Immature natural killer cell (primary cell): ENCODE measurements at places on chromosomes 6 and 20. TPM values are rescaled to one million over a fixed set of nuclear protein-coding genes. Genes with fewer than 3 reads are reported as not detected.

DNA sequence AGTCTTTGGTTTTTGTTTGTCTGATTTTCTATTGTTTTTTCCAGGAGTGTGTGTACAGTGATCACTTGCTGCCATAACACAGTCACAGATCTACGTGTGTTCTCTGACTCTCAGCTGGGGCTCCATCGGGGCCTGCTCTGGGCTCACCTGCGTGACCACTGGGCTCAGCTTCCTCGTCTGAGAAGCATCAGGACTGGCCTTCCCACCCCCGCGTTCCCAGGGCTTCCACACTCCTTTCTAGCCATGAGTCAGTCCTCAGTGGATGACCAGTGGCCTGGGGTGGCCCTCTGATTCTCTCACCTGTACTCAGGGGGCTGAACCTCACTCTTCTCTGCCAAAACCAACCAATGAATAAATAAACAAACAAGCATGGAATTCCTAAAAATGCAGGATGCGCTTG lies 14.5 kb downstream of the THBS2 start:
- no peak overlapping the region for H3K27ac ChIP-seq
- H3K4me3 ChIP-seq: no peak overlapping the region
- H3K27me3 ChIP-seq: peaks cover 4% of the 10 kb centered on the region
- no peaks in the 10 kb centered on the region for H3K4me1 ChIP-seq
- DNase-seq: no peak

DNA sequence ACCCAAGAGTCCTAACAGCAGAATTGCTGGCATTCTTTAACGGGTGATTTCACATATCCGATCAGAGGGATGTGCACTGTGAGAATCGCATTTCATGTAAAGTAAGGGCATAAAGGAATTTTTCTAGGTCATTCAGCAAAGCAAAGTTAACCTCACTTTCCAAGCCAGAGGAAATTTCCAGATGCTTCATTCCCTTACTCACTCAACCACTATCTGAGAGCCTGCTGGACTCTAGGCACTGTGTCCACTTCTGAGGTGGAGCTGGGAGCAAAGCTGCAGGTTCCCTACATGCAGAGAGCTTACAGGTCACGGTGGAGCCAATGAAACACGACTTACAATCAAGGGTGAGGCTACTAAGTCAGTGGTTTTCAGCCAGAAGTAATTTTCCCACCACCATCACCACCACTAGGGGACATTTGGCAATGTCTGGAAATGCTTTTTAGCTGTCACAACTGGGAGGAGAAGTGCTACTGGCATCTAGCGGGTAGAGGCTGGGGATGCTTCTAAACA lies 34.5 kb upstream of the TSHZ2 start:
- H3K4me3 ChIP-seq: no peak overlapping the region
- H3K27me3 ChIP-seq: no peaks in the 10 kb centered on the region
- no peak for DNase-seq
- no peak overlapping the region for H3K27ac ChIP-seq

GRCh38 chr20:38991814-38992704 lies 29.9 kb downstream of the DHX35 start:
- no peak for DNase-seq
- peaks cover 50% of the 10 kb centered on the region for H3K36me3 ChIP-seq
- no peaks in the 10 kb centered on the region for H3K4me1 ChIP-seq
- peaks cover 2% of the 10 kb centered on the region for H3K27me3 ChIP-seq
- H3K27ac ChIP-seq: no peak overlapping the region
- no peak overlapping the region for H3K4me3 ChIP-seq

DNA sequence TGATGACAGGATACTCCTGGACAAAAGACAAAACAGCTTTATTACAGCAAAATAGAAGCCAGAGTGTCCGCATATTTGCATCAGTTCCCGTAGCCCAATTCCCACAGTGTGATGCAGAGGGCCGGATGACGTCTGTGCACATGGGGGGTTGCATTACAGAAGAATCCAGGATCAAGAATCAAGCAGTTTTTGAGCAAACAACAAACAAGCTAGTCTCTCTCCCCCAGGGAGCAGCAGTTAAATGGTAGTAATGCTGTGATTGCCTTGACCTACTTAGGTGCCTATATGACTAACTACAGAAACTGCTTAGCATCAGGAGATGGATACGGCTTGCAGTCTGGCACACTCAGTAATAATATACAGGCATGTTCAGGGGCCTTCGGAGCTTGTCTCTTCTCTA lies 3.2 kb upstream of the SDHAF4 start:
- DNase-seq: no peak
- H3K27me3 ChIP-seq: peaks cover 1% of the 10 kb centered on the region
- no peak overlapping the region for H3K4me3 ChIP-seq

TTLL9 gene
- polyA plus RNA-seq: 0.37 TPM

GRCh38 chr6:32794510-32794909 lies 22.3 kb downstream of the HLA-DOB start:
- H3K27me3 ChIP-seq: peaks cover 21% of the 10 kb centered on the region
- DNase-seq: no peak
- H3K36me3 ChIP-seq: no peaks in the 10 kb centered on the region
- peaks cover 10% of the 10 kb centered on the region for H3K4me1 ChIP-seq

- H3K4me3 ChIP-seq: no peak overlapping the region
- peak overlapping the region; percentile 27 for H3K27ac ChIP-seq
- DNase-seq: no peak
- no peaks in the 10 kb centered on the region for H3K27me3 ChIP-seq
- peaks cover 7% of the 10 kb centered on the region for H3K36me3 ChIP-seq
These were observed 149.0 kb downstream of the HIVEP2 start for GRCh38 chr6:142796024-142796423.

DNA sequence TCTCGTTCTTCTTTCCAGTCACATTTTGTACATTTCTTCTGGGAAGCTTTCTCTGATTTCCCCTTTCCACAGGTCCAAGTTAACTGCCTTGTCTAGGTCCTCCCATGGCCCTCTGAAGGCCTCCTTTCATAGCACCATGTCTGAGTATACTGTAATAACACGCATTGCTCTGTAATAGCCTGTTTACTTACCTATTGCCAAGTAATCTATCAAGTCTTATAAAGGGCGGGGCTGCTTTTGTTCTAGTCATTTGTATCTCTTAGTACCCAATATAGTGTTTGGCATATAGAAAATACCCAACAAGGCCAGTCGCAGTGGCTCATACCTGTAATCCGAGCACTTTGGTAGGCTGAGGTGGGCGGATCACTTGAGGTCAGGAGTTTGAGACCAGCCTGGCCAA lies 17.9 kb downstream of the PTPN1 start:
- H3K4me3 ChIP-seq: no peak overlapping the region
- DNase-seq: no peak
- H3K36me3 ChIP-seq: no peaks in the 10 kb centered on the region
- no peak overlapping the region for H3K27ac ChIP-seq
- peaks cover 40% of the 10 kb centered on the region for H3K4me1 ChIP-seq

CAGE1 gene
- polyA plus RNA-seq: not detected

DNA sequence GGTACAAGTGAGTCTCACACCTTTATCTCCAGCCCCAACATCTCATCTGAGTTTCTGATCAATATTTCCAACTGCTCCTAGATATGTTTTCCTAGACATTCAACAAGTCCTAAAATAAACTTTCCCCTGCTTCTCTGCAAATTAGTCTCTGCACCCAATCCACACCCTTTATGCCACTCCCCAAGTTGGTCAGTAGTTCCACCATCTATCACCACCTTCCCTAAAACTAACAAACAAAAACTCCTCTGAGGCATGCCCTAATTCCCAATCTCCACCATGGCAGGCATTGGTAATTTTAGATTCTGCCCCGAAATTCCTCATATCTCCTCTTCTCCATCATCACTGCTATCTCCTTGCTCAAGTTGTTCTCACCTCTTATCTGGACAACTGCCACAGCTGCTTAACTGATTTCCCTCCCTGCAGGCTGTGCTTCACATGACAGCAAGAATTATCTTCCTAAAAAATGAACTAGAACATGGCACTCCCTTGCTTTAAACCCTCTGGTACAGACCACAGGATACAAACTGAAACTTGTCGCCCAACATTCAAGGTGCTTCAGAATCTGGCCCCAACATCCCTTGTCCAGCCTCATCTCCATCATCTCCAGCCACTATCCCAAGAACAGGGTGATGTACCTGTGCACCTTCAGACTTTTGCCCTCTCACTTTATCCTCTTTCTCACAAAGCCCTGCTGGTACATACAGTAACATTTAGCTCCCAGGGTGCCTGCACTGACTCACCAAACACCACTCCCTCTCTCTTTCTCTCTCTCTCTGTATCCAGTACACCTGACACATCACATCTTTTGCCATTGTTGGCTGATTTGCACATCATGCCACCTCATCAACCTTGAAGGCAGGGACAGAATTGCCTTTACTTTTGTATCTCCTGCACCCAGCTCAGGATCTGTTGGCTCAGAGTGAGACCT lies 55.5 kb downstream of the ZHX3 start:
- no peak overlapping the region for H3K4me3 ChIP-seq
- no peak overlapping the region for H3K27ac ChIP-seq
- peaks cover under 1% of the 10 kb centered on the region for H3K36me3 ChIP-seq
- no peaks in the 10 kb centered on the region for H3K27me3 ChIP-seq

- no peaks in the 10 kb centered on the region for H3K36me3 ChIP-seq
- H3K4me3 ChIP-seq: no peak overlapping the region
- no peak for DNase-seq
- peaks cover 3% of the 10 kb centered on the region for H3K27me3 ChIP-seq
- peaks cover 14% of the 10 kb centered on the region for H3K4me1 ChIP-seq
- no peak overlapping the region for H3K27ac ChIP-seq
These were observed 68.5 kb upstream of the DUSP22 start for GRCh38 chr6:223763-224162.

GRCh38 chr6:158396136-158396535 lies 83.9 kb downstream of the TULP4 start:
- peaks cover 2% of the 10 kb centered on the region for H3K27me3 ChIP-seq
- peaks cover 8% of the 10 kb centered on the region for H3K4me1 ChIP-seq
- H3K27ac ChIP-seq: no peak overlapping the region
- DNase-seq: no peak

GRCh38 chr20:48819821-48820648 lies 7.8 kb downstream of the PREX1 start:
- no peaks in the 10 kb centered on the region for H3K4me1 ChIP-seq
- peaks cover 4% of the 10 kb centered on the region for H3K36me3 ChIP-seq
- H3K27me3 ChIP-seq: no peaks in the 10 kb centered on the region

OR12D3 gene
- not detected for polyA plus RNA-seq

DNA sequence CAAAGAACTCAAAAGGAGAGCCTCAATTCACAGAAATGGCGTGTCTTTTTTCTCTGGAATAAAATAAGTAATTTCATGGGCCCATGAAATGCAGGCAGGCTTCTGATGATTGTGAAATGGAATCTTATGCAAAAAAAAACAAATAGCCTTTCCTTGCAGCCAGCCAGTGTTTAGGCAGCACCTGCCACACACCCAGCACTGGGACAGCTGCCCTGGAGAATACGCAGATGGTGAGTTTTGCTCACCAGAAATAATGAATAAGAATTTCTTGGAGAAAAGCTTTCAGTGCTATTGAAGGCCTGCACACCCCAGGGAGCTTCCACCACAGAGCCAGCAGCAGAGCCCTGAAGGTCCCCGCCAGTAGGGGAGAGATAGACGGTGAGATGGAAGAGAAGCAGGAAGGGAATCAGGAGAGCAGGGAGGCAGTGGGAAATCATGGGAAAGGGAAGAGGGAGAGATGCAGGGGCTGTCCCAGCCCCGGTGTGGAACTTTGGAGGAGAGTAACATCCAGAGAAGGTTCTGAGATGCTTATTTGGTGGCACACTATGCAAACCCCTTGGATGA lies 54.9 kb downstream of the PXDC1 start:
- H3K36me3 ChIP-seq: no peaks in the 10 kb centered on the region
- no peak overlapping the region for H3K4me3 ChIP-seq
- no peak for DNase-seq
- peaks cover 2% of the 10 kb centered on the region for H3K27me3 ChIP-seq
- no peak overlapping the region for H3K27ac ChIP-seq

DNA sequence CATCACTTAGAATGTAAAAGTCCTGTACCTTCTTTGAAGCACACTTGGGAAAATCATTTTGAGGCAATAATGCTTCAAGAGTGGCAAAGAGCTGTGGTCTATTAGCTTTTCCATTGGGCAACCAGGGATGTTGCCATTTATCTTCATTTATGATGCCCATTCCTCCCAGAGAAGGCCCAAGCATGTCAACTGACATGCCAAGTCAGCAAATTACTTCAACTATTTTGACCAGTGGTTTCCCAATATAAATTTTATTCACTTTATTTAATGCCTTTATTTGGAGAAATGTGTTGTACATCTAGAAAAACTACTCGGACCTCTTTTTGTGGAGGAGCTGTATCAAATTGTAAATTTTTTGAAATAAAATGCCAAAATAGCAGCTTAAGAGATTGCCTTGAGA lies 164.1 kb upstream of the PCSK2 start:
- no peaks in the 10 kb centered on the region for H3K36me3 ChIP-seq
- no peak overlapping the region for H3K27ac ChIP-seq
- no peak for DNase-seq
- H3K4me3 ChIP-seq: no peak overlapping the region
- no peaks in the 10 kb centered on the region for H3K4me1 ChIP-seq
- H3K27me3 ChIP-seq: peaks cover 8% of the 10 kb centered on the region

DNA sequence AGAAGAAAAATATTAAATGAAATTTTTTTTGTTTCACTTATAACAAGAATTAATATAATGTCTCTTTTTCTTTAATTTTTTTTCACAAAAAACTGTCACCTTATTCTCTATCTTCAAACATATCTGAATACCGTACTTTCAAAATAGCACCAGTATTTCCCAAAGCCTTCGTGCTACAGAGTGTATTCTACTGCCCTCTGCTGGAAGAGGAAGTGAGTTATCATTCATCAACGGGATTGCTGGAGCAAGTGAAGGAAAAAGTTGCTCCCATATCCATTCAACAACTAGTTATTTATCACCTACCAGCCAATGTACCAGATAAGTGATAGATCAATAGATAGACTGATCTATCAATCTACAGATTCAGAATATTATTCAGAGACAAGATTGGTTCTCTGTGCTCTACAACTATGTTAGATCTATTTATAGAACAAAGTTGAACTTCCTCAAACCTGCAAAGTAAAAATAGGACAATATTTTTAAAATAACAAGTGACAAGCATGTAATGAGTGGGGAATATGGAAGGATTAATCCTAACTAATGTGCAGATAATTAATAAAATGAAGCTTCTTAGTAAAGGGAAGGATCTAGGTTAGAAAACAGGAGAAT lies 26.7 kb upstream of the TFAP2B start:
- no peak for DNase-seq
- H3K4me1 ChIP-seq: no peaks in the 10 kb centered on the region
- H3K27me3 ChIP-seq: no peaks in the 10 kb centered on the region
- no peak overlapping the region for H3K4me3 ChIP-seq
- H3K36me3 ChIP-seq: no peaks in the 10 kb centered on the region
- H3K27ac ChIP-seq: no peak overlapping the region

PRIM2 gene
- 2.6 TPM for polyA plus RNA-seq

- no peaks in the 10 kb centered on the region for H3K4me1 ChIP-seq
- H3K27me3 ChIP-seq: no peaks in the 10 kb centered on the region
- H3K4me3 ChIP-seq: no peak overlapping the region
- H3K27ac ChIP-seq: no peak overlapping the region
These were observed 356.1 kb downstream of the CBLN4 start for GRCh38 chr20:55649254-55649653.
